ENCODE measurements at places on chromosomes 2 and 18.

GRCh38 chr2:223459328-223459939, 142.7 kb downstream of the SCG2 start:
- no peak for DNase-seq

- DNase-seq: no peak
These were observed 20.4 kb downstream of the RBM43 start for GRCh38 chr2:151241224-151241623.

GRCh38 chr18:77762642-77763041, 513.0 kb downstream of the GALR1 start:
- DNase-seq: no peak

DNA sequence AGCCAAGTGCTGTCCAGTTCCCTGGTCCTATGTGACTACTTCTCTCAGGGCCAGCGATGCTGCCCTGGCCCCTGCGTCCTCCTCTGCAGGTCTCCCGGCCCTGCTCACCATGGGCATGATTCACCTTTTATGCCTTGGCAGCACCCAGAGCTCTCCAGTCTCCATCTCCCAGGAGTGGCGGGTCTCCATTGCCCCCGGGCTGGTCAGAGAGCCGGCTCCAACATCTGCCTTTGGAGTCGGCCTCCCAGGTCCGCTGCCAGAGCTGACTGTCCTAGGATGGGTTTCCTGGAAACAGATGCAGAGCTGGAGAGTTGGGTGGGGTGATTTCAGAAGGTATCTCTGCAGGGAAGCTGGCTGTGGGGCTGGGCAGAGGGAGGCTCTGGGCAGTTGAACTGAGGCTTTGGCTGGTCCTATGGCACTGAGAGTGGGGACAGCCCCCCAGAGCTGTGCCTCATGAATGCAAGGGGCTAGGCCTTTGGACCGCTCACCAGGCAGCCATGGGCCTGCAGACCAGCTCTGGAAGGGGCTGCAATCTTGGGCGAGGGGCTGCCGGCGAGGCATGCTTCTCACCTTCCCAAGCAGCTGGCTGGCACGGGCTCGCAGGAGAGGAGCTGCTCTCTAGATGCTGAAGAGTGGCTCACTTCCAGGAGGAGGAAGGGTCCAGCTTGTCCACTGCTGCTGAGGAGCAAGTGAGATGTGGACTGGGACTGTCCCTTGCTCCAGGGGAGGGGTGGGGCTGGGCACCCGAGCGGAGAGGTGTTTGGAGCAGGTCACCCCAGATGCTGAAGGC, 59.8 kb upstream of the HS6ST1 start:
- DNase-seq: no peak

DNA sequence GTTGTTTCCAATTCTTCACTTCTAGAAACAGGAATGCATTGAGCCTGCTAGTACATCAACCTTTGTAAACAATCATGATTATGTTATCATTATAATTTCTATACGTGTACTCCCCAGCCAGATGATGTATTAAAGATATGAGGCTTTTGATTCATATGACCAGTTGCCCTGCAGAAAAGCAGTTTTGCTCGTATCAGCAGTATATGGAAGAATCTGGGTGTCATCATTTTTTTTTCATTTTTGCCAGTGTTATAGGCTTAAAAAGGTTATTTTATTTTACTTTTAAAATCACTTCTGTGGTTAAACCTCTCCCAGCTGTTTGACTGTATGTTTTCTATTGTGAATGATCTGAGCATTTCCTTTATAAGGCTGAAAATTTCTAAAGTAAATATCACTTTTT, 471.8 kb upstream of the NRP2 start:
- no peak for DNase-seq

DNA sequence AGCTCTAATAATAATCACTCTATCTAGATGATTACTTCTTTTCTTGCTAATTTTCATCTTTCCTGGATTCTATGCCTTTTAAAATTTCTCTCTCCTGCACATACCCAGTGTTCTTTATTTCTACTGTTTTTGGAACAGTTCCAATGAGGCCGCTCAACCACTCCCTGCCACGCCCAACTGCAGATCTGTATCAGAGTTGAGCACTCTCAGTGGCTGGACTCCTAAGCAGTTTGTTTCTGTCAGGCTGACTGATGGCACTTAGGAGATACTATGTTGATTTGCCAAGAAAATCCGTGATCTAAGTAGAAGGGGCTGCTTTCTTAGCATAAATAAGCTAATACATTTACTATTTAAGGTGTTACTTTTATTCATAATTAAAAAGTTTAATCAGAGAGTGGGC, 192.8 kb downstream of the ARHGAP15 start:
- DNase-seq: no peak

DNA sequence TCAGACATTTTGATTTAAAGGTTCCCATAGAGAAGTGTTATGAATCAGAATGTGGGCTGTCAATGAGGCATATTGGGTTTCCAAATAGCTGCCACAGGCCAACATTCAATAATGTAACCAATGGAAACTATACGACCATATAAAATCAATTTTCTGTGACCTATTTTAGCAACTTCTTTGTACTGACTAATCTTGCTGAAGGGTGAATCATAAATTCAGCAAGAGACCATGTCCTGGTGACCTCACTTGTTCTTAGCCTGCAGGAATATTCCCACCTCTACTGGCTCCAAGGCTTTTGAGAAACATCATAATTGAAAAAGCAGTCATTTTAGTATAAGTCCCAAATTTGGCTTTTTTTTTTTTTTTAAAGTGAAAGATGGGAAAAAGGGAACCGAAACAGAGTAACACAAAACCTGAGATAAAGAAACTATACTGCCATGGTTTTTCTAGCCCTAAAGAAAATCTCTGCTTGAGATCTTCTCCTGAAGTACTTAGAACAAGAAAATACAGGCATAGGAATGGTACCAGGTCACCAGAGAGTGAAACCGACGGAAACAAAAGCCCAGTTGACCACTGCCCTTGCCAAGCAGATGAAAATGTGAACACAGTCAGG, 32.1 kb downstream of the PLEKHM3 start:
- no peak for DNase-seq

GRCh38 chr2:223513771-223514455, 88.2 kb downstream of the SCG2 start:
- DNase-seq: no peak
